Stimulated activated CD4-positive, alpha-beta T cell treated with anti-CD3 and anti-CD28 coated beads, Interleukin-12 subunit alpha, Interleukin-12 subunit beta, amount 100 ng/mL, for 4 hours (primary cell): ENCODE measurements at places on chromosomes 3 and 15.

DNA sequence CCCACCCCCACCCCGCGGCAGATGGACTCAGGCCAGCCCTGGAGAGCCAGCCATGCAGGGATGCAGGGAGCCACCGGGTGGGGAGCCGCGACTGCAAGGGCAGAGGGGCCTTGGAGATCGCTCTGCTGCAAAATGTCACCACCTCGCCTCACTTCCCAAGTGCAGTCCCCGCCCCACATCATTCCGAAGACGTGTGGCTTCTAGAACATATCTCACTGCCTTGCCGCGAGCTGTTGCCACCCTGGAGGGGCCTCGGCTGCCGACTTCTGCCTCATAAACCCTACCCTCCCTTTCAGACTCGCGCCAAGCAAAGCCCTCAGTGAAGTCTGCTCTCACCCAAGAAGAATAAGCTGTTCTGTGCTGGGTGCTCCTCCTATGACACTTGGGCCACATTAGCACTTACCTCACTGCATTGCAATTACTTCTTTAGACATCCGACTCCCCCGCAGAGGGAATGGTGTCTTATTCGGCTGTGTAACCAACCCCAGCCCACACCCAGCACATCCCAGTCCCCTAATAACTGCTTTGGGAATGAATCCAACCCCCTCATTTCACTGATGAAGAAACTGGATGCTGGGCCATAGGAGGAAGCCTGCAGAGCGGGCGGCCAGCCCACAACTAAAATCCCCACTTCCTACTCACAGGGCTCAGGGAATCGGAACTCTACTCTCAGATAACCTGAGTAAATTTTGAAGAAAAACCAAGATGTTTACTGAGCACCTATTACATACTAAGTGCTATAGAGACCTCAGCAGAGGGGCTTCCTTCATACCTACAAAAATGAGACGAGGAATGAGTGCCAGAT is 8.6 kb downstream of the TLE3 start:
- no peak for DNase-seq

GRCh38 chr15:38720893-38721567 is 156.4 kb upstream of the RASGRP1 start:
- DNase-seq = no peak

- DNase-seq = no peak
Observed at GRCh38 chr15:91974321-91974720, 120.8 kb downstream of the SLCO3A1 start.

DNA sequence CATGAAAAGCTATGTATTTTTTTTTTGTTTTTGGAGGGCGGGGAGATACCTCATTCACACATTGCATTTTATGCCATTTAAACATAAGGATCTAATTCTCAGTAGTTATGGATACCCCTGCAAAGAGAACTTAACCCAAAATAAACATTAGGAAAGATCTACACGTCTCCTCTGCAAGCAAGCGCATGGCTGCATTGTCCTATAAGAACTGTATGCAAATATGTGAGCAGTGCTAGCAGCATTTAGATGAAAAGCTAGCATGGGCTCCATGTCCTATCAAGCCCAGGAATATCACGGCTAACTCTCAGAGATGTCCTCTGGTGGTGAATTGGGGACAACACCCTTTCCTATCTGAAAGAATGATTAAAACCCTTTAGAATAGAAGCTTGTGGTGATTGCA is 292.8 kb downstream of the MEX3B start:
- no peak for DNase-seq

DNA sequence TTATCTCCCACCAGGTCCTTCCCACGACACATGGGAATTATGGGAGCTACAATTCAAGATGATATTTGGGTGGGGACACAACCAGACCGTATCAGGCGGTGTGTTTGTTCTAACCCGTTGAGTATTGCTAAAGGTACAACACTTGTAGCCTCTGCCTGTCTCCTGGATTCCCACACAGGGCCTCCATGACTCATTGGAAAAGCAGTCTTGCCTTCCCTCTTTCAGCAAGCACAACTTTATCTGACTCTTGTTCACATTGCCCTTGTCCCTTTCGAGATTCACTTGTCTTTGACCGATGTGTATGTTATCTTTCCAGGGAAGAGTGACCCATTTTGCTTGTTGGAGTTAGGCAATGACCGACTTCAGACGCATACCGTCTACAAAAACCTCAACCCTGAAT is 152.3 kb downstream of the MCTP2 start:
- no peak for DNase-seq

DNA sequence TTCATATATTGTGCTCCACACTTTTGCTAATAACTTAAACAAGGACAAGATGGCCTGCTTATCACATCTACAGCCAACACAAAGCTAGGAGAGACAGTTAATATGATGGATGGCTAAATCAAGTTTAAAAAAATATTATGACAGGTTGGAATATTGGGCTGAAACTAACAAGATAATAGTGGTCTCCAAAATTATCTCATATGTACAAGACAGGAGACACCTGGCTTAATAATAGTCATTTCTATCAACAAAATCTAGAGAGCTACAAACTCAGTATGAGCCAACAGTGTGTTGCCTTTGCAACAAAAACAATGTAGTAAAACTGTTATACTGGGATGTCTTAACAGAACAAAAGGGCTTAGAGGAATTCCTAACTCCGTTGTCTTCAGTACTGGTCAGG is 317.1 kb upstream of the COL8A1 start:
- DNase-seq = no peak

GRCh38 chr3:4340411-4341335 is 37.5 kb downstream of the SETMAR start:
- no peak for DNase-seq
